ENCODE measurements at places on chromosomes 5 and 9.

DNA sequence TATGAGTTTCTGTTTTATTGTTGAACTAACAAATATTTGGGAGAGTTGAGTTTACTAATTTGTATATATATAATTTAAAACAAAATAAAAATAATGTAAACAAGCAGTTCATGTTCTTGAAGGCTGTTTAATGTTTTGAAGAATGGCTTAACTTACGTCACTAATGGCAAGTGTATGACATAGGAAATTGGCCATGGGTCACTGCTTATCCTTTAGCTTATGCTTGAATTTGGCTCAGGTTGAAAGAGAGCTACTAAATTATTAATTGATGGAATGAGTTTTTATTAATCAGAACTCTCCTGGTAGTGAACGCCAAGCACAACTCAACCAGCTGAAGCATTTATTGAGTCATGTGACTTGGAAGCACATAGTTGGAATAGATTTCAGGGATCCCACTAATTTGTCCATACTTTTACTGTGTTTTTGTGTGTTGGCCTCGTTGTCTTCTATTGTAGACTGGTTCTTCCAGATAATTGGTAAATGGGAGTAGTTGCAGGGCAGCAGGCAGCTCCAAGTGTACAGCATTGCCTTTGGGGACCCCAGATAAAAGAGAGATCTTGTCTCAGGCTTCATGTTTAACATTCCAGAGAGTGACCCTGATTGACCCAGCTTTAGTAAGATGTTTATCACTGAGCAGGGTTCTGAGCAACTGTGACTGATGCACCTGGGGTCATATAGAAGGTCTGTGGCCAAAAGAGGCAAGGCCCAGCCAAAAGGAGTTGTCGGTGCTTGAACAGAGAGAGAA is 13.5 kb downstream of the C5orf58 start:
- DNase-seq = no peak

DNA sequence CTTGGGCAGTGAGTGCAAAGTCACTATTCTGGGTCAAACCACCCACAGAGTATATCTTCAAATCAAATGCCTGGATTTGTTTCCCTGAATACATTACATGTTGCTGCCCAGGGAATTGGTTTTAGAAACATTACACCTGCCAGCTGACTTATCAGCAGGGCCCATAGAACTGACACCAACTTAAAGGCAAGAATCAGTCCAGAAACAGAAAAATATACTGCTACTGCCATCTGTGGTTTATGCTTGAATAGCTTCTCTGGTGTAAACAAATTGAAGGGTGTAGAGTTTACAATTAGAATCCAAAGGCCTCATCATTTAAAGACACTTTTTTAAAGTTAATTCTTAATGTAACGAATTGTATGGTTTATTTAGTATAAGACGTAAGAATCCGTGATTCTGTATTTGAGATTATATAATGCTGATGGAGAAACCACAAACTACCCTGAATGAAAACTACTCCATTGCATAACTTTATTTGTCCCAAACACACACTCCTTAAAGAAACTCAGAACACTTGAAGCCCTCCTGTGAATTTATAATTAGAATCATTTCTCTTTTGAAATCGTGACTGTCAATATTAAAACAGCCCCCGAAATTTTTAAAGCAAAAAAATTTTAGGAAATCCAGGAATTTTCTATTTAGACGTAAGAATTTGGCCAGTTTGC is 6.2 kb downstream of the NR6A1 start:
- no peak for DNase-seq

DNA sequence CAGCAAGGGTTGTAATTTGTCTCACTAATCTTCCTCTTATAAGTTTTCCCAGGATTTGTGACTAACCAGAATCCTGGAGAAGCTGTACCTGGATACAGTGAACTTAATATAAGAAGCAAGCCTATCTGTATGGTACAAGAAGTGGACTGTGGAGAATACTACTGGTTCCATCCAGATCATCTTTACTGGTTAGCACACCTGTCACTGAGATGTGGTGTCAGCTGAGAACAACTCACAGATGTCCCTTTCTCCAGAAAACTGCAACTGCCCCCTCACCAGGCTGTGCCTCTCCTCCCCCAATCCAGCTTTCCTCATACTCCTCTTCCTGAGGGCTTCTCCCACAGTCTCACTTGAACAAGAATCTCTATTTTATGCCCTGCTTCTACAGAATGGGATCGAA is 4.9 kb downstream of the FBXO10 start:
- no peak for DNase-seq

DNA sequence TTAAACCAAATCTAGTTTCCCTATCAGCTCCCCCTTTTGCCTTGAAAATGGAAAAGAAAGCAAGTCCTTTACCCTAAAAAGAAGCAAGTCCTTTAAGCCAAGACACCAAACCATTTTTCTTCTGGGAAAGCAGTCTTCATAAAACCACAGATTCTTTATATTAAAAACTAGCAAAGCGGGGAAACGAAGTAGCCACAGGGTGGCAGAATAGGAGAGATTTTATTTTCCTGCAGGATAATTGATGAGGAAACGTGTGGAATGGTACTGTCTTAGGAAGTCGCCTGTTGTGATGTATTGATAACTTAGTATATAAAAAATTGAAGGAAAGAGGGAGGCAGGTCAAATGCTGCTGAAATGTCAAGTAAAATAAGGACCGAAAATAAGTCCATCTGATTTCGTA is 41.1 kb downstream of the ZNF883 start:
- DNase-seq = no peak

- no peak for DNase-seq
Observed at GRCh38 chr5:122077366-122078115, 518 bp downstream of the LOX start.

GRCh38 chr5:1124205-1125029 is 12.6 kb upstream of the SLC12A7 start:
- no peak for DNase-seq

GRCh38 chr5:83848941-83849340 is 128.3 kb upstream of the HAPLN1 start:
- DNase-seq = no peak

All from stimulated activated naive CD4-positive, alpha-beta T cell (primary cell).